ENCODE measurements at places on chromosomes 2 and 18. TPM values are rescaled to one million over a fixed set of nuclear protein-coding genes. Genes with fewer than 3 reads are reported as not detected.
A peak's percentile ranks its signal among the peaks of the same experiment; 100 is the strongest.

DNA sequence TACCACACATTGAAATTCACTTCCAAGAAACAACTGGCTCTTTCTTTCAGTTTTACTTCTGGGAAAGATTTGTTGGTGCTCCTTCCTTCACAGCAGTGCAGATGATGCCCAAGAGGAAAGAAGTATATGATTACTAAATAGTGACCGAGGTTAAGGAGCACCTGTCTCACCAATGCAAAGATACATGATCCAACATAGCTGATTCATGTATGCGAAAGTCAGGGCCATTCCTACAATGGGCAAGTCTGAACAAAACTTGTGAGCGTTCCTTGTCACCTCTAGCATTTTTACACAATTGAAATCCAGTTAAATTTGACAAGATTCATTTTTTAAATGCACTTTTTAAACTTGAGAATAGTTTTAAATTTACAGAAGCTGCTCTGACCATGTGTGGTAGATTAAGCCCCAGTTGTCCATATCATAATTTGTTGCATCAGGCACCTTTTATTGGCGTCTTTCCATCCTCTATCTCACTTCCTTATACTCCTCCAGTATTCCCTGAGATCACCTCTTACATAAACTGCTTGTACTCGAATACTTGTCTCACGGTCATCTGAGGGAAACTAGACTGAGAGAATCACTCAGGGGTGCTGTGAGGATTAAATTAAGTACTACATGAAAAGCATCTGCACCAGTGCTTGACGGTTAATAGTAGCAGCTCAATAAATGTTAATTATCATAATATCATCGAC lies 438.8 kb upstream of the CDH20 start:
- no peak for DNase-seq

- no peak for DNase-seq
Observed at GRCh38 chr2:98422449-98422848, 22.2 kb upstream of the INPP4A start.

- DNase-seq, result no peak
Observed at GRCh38 chr2:72082021-72082601, 65.6 kb downstream of the CYP26B1 start.

GRCh38 chr2:64881037-64881492 lies 108.1 kb upstream of the SLC1A4 start:
- DNase-seq, result no peak

DNA sequence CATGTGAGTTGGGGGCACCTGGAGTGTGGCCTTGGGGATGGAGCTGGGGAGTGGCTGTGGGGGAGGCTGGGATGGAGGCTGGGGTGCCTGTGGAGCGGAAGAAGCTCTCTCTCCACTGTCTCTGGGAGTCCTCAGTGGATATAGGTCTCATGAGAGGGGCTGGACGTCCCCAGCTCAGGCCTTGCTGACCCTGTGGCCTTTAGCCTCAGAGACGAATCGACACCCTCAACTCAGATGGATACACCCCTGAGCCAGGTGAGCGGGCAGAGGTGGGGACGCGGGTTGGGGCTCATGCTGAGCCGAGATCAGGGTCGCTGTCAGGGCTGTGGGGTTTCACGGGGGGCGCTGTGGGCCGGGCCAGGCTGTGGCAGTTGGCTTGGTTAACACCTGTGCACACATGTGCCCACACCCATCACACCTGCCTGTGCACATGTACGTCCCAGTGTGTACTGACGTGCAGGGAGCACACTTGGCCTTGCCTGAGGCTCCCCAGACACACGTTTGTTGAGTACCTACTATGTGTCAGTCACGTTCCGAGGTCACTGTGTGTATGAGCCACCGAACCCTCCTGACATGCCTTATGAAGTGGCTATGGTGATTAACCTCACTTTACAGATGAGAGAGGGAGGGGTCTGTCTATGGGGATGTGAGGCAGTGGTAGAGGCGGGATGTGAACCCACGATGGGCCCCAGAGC lies 20.1 kb downstream of the ZAP70 start:
- no peak for DNase-seq

- DNase-seq, result no peak
Observed at GRCh38 chr2:62379566-62379965, 126.4 kb downstream of the TMEM17 start.

GRCh38 chr2:187684174-187684573 lies 129.9 kb upstream of the TFPI start:
- DNase-seq, result no peak

DNA sequence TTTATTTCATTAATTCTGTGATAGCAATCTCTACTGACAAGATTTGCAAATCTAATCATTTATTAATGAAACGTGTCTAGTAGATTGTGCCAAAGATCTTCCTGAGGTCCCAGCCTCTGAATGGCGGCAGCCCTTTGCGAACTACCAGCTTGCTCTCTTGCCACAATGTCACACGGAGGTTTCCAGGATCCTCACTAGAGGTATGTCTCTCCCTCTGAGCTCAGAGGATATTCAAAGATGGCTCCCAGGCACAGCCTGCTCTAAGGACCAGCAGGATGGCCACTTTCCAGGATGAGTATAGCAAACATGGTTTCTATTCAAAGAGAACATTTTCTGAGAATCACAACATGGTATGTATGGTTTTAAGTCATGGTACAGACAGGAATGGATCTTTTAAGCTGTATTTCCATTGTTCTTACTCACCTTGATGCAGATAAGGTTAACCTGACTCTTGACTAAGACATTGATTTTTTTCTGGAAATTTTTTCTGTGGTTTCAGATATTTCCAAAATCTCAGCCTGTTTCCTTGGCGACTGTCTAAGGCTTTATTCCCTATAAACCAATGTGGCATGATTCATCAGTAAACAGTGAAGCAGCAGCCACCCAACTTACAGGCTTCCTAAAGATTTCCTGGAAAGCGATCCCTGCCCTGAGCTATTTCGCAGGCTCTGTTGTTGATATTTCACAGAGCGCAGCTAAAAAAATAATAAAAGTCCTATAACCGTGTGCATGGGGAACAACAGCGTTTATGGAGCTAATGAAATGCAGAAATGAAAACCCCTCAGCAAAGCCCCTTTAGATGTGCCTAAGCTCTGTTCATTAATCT lies 54.1 kb upstream of the KLF7 start:
- DNase-seq, result peak; percentile 52

DNA sequence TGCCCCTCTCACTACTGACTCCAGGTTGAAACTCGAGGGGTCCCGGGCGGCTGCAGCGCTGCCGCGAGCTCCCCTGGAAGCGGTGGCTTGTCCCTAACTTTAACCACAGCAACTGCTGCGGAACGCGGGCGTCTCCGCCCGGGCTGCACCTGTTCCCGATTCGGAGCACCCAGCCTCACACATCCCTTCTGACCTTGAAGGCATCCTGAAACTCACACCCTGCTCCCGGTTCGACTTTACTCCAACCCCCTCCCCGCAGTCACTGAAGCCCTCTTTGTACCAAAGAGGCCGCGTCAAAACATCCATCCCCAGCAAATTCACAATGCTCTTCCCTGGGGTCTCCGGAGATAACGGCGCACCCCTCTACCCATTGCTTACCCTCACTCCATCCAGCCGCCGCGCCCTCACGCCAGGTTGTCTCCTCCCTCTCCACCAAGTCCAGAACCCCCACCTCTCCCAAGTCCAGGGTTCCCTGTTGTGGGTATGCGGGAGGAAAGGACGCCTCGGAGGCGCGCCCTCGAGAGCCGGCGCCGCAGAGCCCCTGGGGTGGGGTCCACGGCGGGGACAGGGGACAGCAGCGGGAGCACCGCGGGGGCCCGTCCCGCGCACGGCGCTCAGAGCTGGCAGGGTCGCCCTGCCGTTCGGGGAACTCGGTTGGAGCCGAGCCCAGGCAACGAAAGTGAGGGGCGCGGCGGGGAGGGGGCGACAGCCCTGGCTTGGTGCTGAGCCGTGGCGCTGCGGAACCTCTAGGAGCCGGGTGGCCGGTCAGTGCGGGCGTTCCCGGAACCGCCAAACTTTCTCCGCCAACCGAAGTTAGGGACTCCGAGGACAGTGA lies 934 bp downstream of the MYO5B start:
- no peak for DNase-seq

DNA sequence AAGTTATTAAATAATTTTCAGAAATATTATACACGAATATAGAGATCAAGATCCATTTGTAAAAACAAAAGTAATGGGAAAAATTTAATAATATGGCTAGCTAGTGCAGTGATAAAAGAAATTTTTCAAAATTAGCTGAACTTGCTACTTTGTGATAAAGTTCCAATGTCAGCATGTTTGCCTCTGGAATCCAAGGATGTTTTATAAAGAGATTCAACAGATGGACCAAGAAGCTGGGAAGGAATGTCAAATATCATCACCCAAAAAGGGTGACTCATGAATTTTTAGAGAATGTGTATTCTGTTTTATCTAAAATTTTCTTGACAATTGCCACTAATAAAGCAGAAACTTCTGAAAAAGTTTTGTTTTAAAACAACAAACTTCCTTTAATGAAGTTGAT lies 95.3 kb downstream of the FSIP2 start:
- DNase-seq, result no peak

GRCh38 chr2:237073552-237073951 lies 12.1 kb upstream of the COPS8 start:
- DNase-seq, result peak; percentile 54

DNA sequence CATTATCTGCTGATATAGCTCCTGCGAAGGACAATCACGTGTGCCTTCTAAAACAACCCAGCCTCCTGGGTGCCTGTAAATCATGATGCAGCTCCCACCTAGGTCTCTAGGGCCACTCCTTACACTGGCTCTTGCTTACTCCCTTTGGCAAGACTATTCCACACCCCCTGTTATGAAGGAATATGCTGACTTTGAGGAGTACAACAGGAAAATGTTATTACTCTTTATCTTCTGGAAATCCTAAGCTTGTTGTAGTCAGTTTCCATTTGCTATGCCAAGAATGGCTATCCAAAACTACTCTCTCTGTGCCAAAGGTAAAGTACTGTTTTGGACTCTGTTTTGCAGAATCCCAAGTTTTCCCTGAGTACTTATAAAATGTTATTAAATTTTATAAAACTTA lies 7.7 kb downstream of the SGO2 start:
- no peak for DNase-seq

DNA sequence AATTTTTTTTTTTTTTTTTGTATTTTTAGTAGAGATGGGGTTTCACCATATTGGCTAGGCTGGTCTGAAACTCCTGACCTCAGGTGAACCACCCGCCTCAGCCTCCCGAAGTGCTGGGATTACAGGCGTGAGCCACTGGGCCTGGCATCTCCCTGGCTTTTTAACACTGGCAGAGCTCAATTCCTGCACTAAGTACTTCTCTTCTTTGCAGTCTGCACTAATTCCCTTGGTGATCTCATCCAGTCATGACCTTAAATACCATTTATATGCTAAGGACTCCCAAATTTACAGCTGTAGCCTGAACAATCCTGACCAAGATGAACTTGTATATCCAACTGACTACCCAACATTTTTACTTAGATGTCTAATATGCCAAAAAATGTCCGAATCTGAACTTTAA lies 10.2 kb downstream of the PREPL start:
- no peak for DNase-seq

GRCh38 chr2:20676353-20677215 lies 9.6 kb downstream of the GDF7 start:
- DNase-seq, result no peak

- DNase-seq, result no peak
Observed at GRCh38 chr2:113134717-113135116, 7.3 kb downstream of the IL1RN start.

GRCh38 chr2:8638327-8638726 lies 43.5 kb upstream of the ID2 start:
- DNase-seq, result no peak

DNA sequence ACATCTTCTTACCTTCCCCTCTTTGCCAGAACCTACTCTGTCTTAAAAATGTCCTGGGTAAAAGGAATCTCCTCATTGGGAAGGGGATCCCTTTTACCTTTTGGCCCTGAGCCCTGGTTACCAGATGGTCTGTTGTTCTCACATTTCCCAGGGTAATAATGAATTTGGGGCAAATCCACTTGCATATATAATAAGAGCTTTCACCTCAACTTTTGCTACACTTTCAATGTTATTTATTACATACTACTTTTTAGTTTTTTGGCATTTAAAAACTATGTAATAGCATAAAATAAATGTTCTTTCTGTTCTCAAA lies 15.0 kb downstream of the CERS6 start:
- DNase-seq, result no peak

- no peak for DNase-seq
Observed at GRCh38 chr18:75492852-75493251, 65.3 kb upstream of the SMIM21 start.

DNA sequence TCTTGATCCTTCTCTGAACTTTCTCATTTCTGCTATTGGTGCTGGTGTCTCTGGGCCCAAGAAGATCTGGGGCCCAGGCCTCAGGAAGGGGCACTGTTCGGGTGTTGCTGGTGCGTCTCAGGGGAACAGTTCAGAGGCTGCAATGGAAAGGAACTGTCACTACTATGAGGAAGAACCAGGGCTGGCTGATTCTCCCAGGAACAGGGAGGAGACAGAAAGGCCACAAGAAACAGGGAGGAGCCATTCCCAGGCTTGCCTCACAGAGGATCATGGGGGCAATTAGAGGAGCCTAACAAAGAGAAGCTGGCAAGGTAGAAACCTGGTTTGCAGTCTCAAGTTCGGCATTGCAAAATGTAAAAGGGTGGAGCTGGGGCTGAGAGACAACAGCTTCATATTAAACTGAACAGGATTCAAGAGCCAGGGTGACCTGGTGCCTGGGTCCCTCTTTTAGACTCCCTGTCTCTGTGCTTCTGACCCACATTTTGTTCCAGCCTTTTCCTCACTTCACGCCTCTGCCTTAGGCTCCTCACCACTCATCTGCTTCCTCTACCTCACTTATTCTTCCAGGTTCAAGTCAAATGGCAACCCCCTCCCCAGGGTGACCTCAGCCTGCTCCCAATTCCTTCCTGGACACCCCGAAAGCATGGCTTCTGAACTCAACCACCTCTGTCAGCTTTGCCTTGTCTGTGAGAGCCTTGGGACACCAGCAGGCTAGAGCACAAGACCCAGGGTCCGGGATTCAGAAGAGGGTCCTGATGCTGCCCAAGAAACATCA lies 58.4 kb downstream of the GYPC start:
- no peak for DNase-seq

DNA sequence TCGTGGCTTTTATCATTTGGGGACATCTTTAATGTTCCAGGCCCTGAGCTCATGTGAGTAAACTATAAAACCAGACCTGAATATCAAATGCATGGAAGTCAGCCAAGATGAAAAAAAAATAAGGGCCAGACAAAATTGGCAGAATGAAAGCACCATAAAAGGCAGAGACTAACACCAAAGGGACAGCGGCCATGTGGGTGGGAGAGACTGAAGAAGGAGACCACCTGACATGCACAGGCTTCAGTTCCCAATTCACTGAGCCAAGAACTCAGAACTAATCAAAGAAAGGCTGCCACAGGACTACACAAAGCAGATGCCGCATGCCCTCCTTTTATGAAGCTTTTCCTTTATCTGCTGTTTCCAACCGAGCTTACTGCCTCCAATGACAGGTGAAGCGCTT lies 267.1 kb downstream of the RAD51AP2 start:
- no peak for DNase-seq

POTEE gene
- polyA plus RNA-seq, result not detected

ACKR3 gene
- polyA plus RNA-seq, result 6.6 TPM

KRTCAP3 gene
- 0.47 TPM for polyA plus RNA-seq

CYTIP gene
- polyA plus RNA-seq, result not detected

RUFY4 gene
- not detected for polyA plus RNA-seq

ZCCHC2 gene
- polyA plus RNA-seq, result 5.8 TPM

OXER1 gene
- not detected for polyA plus RNA-seq

MAP3K19 gene
- not detected for polyA plus RNA-seq

IL36RN gene
- polyA plus RNA-seq, result not detected

FEV gene
- polyA plus RNA-seq, result not detected
